ENCODE measurements at places on chromosomes 3 and 15.

DNA sequence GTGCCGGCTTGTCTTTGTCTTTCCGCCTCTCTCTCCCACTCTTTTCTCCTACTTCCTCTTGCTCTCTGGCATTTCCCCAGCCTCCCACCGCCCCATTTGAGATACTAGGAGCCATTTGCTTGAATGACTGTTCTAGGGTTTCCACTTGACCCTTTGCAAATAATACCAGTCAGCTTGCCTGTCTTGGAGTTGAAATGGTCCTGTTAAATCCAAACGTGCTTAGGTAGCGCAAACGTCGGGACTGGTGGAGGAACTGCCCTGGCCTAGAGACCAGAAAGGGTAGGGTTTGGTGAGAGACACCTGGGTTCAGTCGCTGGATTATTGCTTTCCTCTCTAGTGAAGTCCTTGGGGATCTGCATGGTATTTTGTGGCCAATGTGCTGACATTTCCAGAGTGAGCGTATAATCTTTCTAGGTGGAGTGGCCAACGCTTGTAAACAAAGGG is 10.6 kb downstream of the ZIC1 start:
- no peak for DNase-seq

GRCh38 chr15:64092864-64093626 is 593 bp downstream of the CIAO2A start:
- DNase-seq, result no peak

GRCh38 chr3:155958676-155959075 is 88.2 kb downstream of the GMPS start:
- DNase-seq, result no peak

GRCh38 chr3:152922554-152922953 is 87.6 kb downstream of the P2RY1 start:
- no peak for DNase-seq

DNA sequence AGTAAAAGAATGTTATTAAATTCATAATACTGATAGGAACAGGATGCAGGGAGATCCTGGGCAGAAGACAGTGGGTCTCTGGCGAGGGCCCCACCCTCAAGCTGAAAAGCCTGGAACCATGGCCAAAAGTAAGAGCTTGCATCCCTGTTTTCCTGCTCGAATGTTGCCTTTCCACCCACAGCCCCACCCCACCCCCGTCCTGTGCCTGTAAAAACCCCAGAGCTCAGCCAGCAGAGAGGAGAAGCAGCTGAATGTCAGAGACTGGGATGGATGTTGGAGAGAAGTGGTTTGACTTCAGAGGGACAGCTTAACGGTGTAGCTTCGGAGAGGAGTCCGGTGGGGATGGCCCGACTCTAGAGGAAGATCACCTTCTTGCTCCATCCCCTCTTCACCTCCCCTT is 207.9 kb downstream of the ROBO2 start:
- DNase-seq, result no peak

- peak; percentile 87 for DNase-seq
Observed at GRCh38 chr15:92903966-92904721, 4.0 kb downstream of the CHD2 start.

GRCh38 chr3:150349314-150350097 is 58.6 kb upstream of the TSC22D2 start:
- DNase-seq, result no peak

GRCh38 chr3:37730825-37731224 is 130.9 kb upstream of the CTDSPL start:
- DNase-seq, result no peak

DNA sequence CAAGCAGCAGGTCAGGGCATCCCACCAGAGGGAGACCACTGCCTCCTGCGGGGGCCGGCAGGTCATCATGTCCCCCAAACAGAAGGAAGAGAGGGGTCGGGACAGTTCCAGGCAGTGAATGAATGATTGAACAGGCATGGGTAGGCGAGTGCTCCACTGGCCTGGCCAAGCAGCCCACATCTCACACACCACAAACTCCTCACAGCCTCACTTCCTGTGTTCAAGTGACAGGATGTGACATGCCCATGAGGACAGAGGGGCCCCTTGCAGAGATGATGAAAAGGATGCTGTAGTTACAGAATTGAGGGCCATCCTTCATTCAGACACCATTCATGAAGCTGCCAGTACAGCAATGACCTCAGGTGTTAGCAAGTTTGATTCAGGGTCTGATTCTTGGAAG is 3.7 kb downstream of the IQSEC1 start:
- no peak for DNase-seq

DNA sequence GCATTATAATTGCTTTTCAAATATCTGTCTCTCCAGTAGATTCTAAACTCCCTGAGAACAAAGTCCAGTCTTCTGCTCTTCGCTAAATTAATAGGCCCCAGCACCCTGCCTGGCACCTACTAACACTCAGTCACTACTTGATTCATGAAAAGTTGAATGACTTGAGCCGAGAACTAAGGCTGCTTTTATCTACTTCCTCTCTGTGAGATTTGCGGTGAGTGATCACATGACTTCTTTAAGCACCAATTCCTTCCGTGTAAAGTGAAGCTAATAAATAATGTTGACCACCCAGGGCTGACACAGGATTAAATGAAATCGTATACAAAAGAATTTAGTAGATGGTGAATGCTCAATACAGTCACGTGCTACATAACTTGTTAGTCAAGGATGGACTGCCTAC is 44.6 kb upstream of the PGPEP1L start:
- no peak for DNase-seq

DNA sequence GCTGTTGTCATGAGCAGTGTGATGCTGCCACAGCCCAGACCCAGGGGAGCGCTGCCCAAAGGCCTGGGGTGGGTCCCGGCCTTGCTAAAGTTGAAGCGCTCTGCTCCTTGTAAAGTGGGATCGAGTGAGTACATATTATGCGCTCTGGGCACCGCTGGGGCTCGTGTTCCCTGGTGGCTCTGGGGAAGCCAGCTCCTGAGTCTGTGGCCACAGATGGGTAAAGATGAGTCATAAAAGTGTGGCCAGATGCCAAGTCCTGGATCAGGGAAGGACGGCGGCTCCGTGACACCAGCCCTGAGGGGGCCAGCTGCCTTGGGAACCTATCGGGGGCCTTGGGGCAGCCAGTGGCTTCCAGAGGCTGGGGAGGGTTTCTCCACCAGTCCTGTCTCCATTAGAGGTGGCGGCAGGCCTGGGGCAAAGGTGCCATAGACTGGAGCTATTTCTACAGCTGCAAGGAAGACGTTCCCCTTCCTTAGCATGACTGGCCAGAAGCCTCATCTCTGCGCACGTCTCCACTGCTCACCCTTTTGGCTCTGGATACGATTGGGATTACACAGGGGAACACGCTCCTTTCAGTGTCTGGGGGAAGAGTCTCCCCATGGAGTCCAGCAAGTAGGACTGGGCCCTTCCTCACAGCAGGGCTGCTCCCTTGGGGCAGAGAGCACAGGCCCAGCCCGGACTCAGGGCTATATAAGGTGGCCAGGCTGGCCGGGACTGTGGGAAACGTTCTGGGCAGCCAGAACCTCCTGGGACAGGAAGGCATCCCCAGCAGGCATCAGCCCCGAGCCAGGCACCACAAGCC is 1.2 kb upstream of the ITIH4 start:
- DNase-seq, result no peak

DNA sequence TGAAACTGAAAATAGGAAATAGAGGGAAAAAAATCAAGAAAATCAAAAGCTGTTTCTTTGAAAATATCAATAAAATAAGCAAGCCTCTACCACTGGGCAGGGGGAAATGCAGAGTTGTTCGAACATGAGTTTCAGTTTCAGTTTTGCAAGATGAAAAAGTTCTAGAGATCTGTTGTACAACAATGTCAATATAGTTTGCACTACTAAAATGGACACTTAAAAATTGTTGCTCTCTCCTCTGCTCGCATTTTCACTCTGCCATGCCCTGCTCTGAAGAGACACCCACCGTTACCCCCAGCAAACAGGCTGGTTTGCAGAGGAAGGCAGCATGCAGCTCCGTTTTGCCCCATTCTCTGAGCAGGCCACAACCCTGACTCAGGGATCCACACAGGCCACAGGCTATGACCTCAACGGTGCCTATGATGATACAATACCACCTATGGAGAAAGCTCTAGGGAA is 64.5 kb downstream of the ZNF148 start:
- DNase-seq, result no peak

DNA sequence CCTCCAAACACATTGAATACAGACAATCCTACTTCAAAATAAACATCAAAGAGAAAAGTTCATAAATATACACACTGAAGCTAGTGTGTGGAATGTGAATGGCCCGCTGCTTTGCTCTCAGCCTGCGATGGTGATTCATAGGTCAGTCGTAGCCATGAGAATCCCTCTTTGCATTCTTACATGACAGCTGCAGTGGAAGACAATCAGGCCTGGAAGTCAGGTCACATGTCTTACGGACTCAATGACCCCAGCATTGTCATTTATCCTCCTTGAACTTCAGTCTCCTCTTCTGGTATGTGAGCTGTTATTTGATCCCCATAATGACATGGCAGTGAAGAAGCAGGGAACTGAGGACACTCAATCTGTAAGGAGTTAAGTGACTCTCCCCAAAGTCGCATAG is 217.8 kb upstream of the EOMES start:
- DNase-seq, result no peak

GRCh38 chr15:45087513-45087912 is 26.5 kb downstream of the DUOX2 start:
- no peak for DNase-seq

GRCh38 chr3:71247221-71247957 is 336.1 kb downstream of the FOXP1 start:
- no peak for DNase-seq

Data from NCI-H1436 treated with DMSO at 0.1 percent for 48 hours (cell line).